Stimulated activated CD8-positive, alpha-beta memory T cell treated with anti-CD3 and anti-CD28 coated beads, Interleukin-15, amount 100 ng/mL, for 1 hour (primary cell): ENCODE measurements at places on chromosomes 12 and 14.

DNA sequence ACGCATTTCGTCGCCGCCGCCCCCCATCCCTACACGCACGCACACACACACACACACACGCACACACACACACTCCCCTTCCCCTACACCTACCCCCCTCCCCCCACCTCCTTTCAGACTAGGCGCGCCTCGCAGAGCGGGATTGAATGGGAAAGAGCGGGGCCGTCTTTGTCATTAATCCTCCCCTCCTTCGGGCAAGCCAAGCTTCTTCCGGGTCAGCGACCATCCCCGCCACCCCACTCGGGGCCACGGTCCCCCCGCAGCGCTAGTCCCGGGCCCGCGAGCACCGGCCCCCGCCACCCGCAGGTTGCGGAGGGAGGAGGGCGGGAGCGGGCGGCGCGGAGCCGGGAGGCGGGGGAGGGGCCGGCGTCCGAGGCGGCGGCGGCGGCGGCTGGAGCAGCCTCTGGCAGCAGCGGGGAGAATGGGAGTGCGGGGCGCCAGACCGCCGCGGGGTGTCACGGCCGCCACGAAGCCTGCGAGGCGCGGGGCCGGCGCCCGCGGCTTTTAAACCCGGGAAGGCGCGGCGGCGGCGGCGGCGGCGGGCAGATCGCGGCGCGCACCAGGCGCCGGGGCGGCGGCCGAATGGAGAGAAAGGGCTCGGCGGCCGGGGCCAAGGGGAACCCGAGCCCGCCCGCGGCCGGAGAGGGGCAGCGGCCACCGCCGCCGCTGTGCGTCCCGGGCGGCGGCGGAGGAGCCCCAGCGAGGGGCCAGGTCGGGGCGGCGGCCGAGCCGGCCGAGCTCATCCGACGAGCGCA, at the start of gene TTC9:
Gene TTC9, plus strand, starts transcription at position 369 of the 755 bp plus-strand sequence. Its CDS starts 214 bp downstream, at position 583.
- no peak for DNase-seq

GRCh38 chr12:122182887-122183587, at the start of gene LRRC43:
LRRC43 (plus strand) TSS chr12:122183123; CDS start chr12:122183145, 22 bp downstream.
- DNase-seq, result no peak

GRCh38 chr14:22651586-22651985, 7.4 kb upstream of the OR6J1 start:
- no peak for DNase-seq

- DNase-seq, result no peak
Observed at GRCh38 chr12:97336900-97337751, 125.5 kb upstream of the RMST start.

DNA sequence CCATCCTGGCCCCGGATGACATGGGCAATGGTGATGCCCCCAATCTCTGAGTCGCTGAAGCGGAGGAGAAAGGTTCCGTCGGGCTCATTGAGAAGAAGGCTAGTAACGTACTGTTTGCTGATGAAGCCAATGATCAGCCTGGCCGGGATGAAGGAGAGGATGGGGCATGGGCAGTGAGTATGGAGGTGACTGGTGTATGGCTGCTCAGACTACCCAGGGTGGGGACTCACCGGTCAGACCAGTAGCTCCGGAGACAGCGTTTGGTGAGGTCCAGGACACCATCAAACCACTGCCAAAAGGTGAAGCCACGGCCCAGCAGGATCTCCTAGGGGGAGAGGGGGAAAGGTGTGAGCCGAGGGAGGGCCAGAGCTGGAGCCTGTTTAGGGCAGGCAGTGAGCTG, 10.9 kb downstream of the NAB2 start:
- no peak for DNase-seq

GRCh38 chr14:102226356-102227125, 78.4 kb downstream of the MOK start:
- no peak for DNase-seq

- DNase-seq, result peak; percentile 56
Observed at GRCh38 chr14:60734465-60735242, at the start of gene MNAT1. MNAT1 (plus strand) TSS chr14:60734761; CDS start chr14:60734863, 102 bp downstream.

GRCh38 chr12:70721216-70721615, 84.0 kb upstream of the PTPRB start:
- no peak for DNase-seq

GRCh38 chr14:30417121-30417520, 141.8 kb upstream of the G2E3 start:
- DNase-seq, result no peak

DNA sequence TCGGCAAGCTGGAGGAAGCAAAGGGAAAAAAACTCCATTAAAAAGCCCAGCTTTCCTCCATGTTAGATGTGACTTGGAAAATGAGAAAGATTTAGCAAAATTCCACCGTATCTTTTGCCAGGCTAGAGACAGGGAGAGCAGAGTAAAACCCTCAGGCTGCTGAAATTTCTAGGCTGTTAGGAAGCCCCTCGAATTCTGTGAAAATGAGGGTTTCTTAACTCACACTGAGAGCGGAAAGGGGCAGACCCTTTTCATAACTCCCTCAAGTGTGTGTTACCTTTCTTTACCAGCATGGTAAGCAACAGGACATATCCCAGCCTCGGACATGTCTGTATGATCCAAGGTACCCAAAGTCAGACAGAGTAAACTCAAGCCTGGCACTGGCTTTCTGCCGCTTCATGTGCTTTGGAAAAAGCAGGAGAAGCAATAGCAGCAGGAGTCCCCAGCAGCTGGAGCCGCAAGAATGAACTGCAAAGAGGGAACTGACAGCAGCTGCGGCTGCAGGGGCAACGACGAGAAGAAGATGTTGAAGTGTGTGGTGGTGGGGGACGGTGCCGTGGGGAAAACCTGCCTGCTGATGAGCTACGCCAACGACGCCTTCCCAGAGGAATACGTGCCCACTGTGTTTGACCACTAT, at the start of gene RHOJ:
Gene RHOJ, plus strand, starts transcription at position 37 of the 637 bp plus-strand sequence. Its CDS starts 427 bp downstream, at position 464.
- DNase-seq, result no peak

GRCh38 chr12:24404086-24404815, 454.8 kb upstream of the SOX5 start:
- no peak for DNase-seq

GRCh38 chr14:99648027-99648784, 3.3 kb downstream of the HHIPL1 start:
- no peak for DNase-seq

DNA sequence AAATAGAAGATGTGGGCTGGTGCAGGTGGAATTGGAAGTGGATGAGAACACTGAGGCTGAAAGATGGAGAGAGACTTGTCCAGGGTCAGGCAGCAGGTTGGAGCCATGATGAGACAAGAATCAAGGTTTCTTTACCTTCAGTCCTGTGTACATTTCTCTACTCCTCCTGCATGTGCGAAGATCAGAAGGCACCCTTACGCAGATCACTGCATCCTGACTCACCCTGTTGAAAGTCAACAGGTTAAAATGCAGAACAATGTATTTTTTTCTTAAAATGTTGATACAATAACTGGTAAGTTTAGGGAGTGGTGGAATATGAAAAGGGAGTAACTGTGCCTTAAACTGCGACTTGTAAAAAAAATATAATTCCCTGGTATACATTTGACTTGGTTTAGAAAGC, 47.8 kb downstream of the TESPA1 start:
- no peak for DNase-seq

- peak; percentile 82 for DNase-seq
Observed at GRCh38 chr14:35814371-35815005, 5.4 kb upstream of the RALGAPA1 start.

- no peak for DNase-seq
Observed at GRCh38 chr12:91777268-91777992, 368.2 kb downstream of the BTG1 start.

- no peak for DNase-seq
Observed at GRCh38 chr12:18224745-18225144, 36.6 kb upstream of the PIK3C2G start.

DNA sequence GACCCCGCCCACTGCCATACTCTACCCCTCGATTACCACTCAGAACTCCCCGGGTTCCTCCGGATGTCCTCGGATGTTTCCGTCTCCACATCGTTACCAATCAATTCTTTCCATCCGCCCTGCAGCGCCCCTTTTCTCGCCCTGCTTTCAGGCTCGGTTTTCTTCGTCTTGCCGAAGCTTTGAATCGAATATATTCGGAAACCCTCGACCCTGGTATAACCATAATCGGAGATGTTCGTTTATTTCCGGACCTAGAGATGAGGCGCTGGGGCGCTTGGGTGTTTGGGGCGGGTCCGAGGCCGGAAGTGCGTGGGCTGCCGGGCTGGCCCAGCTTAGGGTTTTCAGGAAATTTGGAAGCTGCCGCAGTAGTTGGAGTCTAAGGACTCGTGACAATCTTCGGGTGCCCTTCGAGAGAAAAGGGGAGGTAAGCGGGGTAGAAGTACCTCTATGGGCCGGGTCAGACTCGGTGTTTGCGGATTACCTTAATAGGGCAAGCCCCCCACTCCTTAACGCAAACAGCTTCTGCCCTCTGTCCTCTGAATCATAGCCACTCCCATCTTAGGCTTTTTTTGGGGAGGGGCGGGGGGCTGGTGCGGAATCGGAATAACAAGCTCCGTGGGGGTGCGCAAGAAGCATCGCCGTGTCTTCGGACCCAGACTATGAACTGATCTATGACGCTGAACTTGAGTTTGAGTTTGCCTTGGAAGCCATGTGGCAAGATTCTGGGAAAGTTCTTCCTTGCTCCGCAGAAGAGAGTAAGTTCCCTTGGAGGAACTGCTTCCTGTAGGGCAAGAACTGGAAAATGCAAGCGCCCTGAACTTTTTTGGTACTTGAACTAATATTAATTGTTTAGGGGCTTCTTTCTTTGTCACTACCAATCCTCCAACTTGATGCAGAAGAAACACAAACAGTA, at the start of gene C14orf119:
Gene C14orf119, plus strand, starts transcription at position 310 of the 913 bp plus-strand sequence. CDS start 2,154 bp downstream, outside the sequence.
- DNase-seq, result peak; percentile 99

- no peak for DNase-seq
Observed at GRCh38 chr14:85663667-85664066, 133.7 kb downstream of the FLRT2 start.

DNA sequence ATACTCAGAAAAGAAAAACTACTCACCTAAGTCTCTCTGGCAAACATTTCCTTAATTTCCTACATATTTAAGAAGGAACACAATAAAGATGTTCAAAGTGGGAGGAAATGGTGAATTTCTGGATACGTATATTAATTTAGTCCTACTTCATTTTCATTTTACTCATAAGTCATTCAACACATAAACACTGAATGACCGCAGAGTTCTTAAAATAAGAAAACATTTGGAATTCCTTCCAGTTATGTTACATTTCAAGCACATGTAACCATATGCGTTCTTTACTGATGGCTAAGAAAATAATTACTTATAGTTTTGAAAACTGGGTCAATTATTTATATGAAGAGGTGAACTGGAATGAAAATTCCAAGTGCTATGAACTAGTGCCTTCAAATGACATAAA, 409.3 kb downstream of the BCAT1 start:
- no peak for DNase-seq

DNA sequence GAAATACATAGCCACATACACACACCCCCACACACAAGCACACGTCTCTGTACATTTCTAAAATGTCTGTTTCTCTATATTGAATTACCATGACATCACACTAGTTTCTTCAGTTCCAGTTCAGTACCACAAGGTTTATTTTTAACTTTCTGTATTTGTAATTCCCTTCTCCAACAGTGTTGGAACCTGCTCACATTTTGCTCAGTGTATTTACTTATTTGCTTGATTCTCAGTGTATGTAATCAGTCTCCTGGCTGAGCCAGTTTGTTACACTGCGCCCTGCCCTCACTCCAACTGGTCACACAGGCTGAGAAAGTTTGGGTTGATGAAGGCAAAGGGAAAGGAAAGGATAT, 67.1 kb downstream of the MON2 start:
- no peak for DNase-seq

DNA sequence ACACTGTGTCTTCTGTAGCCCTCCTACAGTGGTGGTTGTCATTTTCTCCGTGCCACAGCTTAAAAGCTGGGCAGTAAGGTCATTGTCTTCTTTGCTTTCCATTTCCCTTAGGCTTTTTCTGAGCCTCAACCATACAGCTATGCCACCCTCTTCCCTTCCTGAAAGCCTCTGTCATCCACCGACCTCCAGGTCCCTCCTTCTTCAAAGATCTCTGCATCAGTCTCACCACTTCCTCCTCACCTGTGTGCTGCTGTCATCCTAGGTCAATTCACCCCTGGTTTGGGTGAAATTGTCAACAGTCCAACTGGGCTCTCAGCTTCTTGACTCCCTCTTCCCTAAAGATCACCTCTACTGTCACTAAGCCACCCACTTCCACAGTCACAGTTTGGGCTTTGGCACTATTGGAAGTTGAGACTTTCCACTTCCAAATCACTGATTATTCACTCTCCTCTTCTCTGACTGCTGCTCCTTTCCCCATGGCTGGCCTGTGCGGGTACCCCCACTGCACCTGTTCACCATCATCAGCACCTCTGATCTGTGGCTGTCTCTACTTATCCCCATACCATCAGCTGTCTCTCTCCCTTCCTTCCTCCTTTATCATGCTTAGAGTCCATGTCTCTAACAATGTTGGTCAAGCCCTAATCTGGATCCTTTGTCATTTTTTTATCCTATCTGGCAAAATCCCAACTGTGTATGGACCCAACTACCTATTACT, 15.5 kb upstream of the TSPAN9 start:
- DNase-seq, result no peak

GRCh38 chr12:15763328-15763727, 25.9 kb downstream of the EPS8 start:
- DNase-seq, result no peak

GRCh38 chr12:116416166-116416565, 138.7 kb upstream of the MED13L start:
- no peak for DNase-seq

- no peak for DNase-seq
Observed at GRCh38 chr12:53965281-53966084, 7.4 kb upstream of the HOXC11 start.

GRCh38 chr14:89955022-89955744, 544 bp upstream of the TDP1 start:
- no peak for DNase-seq

GRCh38 chr12:109987615-109988014, 8.6 kb downstream of the GIT2 start:
- no peak for DNase-seq

DNA sequence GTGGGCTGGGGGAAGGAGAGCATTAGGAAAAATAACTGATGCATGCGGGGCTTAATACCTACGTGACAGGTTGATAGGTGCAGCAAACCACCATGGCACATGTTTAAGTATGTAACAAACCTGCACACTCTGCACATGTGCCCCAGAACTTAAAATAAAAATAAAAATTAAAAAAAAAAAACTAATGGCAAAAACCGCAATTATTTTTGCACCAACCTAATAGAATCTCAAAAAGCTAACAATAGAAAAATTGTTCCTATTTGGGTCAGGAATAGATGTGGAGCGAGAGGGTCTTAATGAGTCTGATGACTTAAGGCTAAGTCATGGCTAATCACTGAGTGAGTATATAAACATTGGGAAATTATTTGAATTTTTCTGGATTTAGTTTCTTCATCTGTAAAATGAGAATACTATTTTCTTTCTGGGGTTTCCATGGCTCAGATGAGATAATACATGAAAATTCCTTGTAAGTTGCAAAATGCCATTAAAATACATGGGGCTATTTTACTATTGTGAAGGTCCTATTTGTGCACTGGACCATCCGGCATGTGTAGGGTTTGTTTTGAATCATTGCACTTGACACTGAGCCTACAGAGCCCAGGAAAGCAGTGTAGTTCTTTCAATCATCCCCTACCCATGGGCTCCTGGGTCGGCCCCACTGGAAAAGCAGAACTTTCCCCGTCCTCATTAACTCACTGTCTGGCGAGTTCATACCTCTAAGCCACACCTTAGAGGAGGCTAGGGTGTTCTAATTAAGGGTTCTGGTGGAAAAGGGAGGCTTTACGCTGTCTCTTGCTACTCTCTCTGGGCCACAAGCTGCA, 164.1 kb upstream of the NTF3 start:
- DNase-seq, result no peak
